ENCODE measurements at places on chromosomes 7 and 10.

GRCh38 chr10:123604506-123604905, 61.6 kb upstream of the GPR26 start:
- no peak for DNase-seq

GRCh38 chr7:123805287-123805686, 39.7 kb upstream of the HYAL4 start:
- DNase-seq = no peak

DNA sequence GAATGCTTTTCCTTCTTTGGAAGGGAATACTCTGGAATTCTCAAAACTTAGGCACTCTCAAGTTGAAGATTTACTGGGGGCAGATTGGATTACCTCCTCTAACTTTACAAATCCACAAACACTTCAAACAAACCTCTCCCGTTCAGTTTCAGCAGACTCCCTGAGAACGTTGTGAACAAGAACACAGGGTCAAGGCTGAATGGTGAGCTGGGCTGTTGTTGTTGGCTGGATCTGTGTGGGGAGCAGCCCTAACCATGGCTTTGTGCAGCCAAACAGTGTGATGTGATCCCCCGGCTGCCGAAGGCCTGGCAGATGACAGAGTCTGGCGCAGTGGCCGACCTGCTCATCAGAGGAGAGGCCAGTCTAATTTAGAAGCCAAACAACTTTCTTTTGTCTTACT, 93.1 kb downstream of the BMPER start:
- DNase-seq = no peak

GRCh38 chr7:43664681-43665080, 64.6 kb downstream of the COA1 start:
- DNase-seq = no peak
